Activated naive CD8-positive, alpha-beta T cell treated with anti-CD3 and anti-CD28 coated beads for 36 hours (primary cell): ENCODE measurements at places on chromosomes 12 and 14. TPM values are rescaled to one million over a fixed set of nuclear protein-coding genes. Genes with fewer than 3 reads are reported as not detected.

DNA sequence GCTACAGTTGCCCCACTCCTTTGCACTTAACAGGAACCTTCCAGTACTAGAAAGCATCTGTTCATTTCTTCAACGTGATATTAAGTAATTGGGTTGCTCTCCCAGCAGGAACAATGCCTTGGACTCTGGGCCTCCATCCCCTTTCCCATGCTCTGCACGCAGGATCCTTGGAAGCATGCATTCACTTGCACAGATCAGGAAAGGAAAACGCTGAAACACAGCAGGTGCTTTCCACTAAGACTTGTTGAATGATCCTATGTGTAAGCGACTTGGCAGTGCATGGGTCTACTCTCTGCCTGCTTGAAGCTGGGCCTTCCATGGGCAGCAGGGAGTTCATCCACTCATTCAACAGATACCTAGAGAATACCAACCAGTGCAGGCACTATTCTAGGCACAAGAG, 2.3 kb downstream of the LTBP2 start:
- no peak for DNase-seq
- H3K27me3 ChIP-seq, result peaks cover 13% of the 10 kb centered on the region
- H3K4me1 ChIP-seq, result peaks cover 19% of the 10 kb centered on the region
- no peak overlapping the region for H3K4me3 ChIP-seq
- no peak overlapping the region for H3K27ac ChIP-seq

GRCh38 chr12:2795291-2796186, 769 bp downstream of the FKBP4 start:
- H3K4me1 ChIP-seq, result peaks cover 35% of the 10 kb centered on the region
- H3K36me3 ChIP-seq, result peaks cover 42% of the 10 kb centered on the region
- no peaks in the 10 kb centered on the region for H3K27me3 ChIP-seq
- H3K27ac ChIP-seq, result peak overlapping the region; percentile 79
- peak overlapping the region; percentile 93 for H3K4me3 ChIP-seq

DNA sequence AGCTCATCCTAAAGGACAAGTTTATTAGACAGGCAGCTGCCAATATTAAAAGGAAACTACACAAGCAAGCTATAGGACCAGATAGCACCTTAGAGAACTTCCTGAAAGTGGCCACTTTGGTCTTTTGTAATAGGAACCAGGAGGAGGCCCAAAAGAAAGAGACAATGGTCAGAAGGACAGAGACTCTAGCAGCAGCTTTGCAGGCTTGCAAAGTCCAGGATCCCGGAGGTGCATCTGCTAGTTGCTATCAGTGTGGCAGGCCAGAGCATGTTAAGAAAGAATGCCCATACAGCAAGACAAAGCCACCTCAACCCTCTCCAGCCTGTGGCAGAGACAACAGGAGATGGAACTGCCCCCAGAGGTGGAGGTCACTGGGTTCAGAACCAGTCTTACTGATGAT, 23.4 kb downstream of the APOBEC1 start:
- peaks cover 4% of the 10 kb centered on the region for H3K27me3 ChIP-seq
- H3K27ac ChIP-seq, result no peak overlapping the region
- H3K36me3 ChIP-seq, result no peaks in the 10 kb centered on the region
- H3K4me3 ChIP-seq, result no peak overlapping the region
- DNase-seq, result no peak

DNA sequence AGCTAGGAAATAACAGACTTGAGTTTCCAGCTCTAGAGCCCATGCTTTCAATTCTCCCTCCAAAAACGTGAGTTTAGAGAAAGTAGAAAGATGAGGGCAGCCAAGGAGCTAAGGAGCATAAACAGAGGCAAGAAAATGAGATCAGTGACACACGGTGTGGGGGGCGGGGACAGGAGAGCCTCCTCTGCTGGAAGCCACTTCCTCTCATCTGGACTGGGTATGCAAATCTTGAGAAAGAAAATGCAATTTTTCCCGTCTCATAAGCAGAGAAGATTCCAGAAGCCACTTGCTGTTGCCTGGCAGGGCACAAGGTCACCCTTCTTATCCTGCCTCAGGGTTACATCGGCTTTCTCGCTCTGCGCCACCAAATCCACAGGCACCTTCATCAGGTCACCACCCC, 6.0 kb downstream of the OR10P1 start:
- peaks cover 24% of the 10 kb centered on the region for H3K4me1 ChIP-seq
- no peak for DNase-seq
- no peak overlapping the region for H3K4me3 ChIP-seq
- H3K27ac ChIP-seq, result no peak overlapping the region
- H3K36me3 ChIP-seq, result peaks cover 5% of the 10 kb centered on the region

DNA sequence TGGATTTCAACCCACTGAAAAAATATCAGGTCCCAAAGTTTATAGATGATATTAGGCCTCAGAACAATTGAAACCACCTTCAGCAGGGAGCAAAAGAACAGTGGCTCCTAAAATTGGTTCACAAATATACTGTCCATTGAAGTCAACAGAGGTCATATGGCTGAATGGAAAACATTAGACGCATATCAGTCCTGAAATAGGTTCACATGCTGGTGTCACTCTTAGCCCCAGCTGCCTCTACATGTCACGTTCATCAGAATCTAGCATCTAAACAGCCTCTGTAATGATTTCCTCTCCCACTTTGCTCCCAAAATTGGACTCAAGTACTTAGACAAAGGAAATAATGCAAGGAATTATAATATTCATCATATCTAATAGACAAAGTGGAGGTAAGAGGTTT, 8.7 kb downstream of the FLRT2 start:
- H3K4me1 ChIP-seq, result no peaks in the 10 kb centered on the region
- no peak overlapping the region for H3K27ac ChIP-seq
- H3K36me3 ChIP-seq, result no peaks in the 10 kb centered on the region
- H3K4me3 ChIP-seq, result no peak overlapping the region

DNA sequence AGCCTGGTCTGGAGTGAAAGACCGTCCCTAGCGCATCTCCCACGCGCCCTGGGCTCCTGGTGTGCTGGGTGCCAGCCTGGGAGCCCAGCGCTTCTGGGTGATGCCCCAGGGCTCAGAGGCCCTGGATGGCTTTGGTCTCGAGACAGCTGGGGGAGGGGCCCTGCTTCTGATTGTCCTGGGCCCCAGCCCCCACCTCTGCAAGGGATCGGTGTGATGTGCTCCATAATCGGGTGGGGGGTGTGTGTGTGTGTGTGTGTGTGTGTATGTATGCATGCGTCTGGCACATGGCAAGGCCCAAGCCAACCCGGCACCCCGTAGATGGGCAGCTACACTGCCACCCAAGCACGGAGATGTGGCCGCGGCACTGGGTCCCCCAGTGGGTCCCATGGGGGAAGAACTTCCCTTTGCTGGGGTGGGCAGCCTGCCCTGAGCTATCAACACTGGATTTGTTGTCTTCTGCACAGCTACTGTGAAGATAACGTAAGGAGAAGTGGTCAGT, 3.1 kb downstream of the ZBTB42 start:
- H3K27ac ChIP-seq, result no peak overlapping the region
- no peaks in the 10 kb centered on the region for H3K36me3 ChIP-seq
- no peak overlapping the region for H3K4me3 ChIP-seq
- no peak for DNase-seq
- peaks cover 3% of the 10 kb centered on the region for H3K27me3 ChIP-seq

GRCh38 chr14:89241257-89241656, 175.8 kb downstream of the FOXN3 start:
- peak overlapping the region; percentile 50 for H3K27ac ChIP-seq
- H3K27me3 ChIP-seq, result no peaks in the 10 kb centered on the region
- no peak overlapping the region for H3K4me3 ChIP-seq
- DNase-seq, result no peak

Gene TMPRSS12
- total RNA-seq, result not detected

GRCh38 chr12:92462049-92462448, 240.7 kb upstream of the PLEKHG7 start:
- no peaks in the 10 kb centered on the region for H3K27me3 ChIP-seq
- H3K36me3 ChIP-seq, result peaks cover 5% of the 10 kb centered on the region
- peak overlapping the region; percentile 61 for H3K27ac ChIP-seq
- no peak for DNase-seq

Gene GSKIP
- 18.1 TPM for total RNA-seq

GRCh38 chr14:67934087-67934486, 114.5 kb downstream of the RAD51B start:
- no peaks in the 10 kb centered on the region for H3K27me3 ChIP-seq
- no peak for DNase-seq
- H3K27ac ChIP-seq, result no peak overlapping the region
- H3K36me3 ChIP-seq, result peaks cover 12% of the 10 kb centered on the region

Gene CDKL1
- 7.4 TPM for total RNA-seq

Gene ALDH1L2
- 5.9 TPM for total RNA-seq
